Left renal pelvis (tissue), 4 donors: ENCODE measurements at places on chromosomes 7 and 10. TPM values are rescaled to one million over a fixed set of nuclear protein-coding genes. Genes with fewer than 3 reads are reported as not detected.

GRCh38 chr7:47661051-47661714, 79.3 kb upstream of the TNS3 start:
- no peak for DNase-seq

GRCh38 chr10:127527891-127528290, 21.2 kb upstream of the NPS start:
- no peak for DNase-seq

DNA sequence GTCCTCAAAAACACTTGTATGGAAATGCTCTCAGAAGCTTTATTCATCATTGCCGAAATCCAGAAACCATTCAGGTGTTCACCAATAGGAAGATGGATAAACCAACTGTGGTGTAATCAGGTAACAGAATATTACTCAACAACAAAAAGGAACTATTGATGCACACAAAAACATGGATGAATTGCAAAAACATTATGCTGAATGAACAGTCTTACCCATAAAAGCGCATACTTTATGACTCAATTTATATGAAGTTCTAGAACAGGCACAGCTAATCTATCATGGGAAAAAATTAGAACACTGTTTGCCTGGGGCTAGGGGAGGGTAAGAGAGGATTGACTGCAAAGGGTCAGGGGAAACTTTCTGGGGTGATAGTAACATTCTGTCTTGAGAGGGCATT, 26.9 kb upstream of the GSAP start:
- no peak for DNase-seq

DNA sequence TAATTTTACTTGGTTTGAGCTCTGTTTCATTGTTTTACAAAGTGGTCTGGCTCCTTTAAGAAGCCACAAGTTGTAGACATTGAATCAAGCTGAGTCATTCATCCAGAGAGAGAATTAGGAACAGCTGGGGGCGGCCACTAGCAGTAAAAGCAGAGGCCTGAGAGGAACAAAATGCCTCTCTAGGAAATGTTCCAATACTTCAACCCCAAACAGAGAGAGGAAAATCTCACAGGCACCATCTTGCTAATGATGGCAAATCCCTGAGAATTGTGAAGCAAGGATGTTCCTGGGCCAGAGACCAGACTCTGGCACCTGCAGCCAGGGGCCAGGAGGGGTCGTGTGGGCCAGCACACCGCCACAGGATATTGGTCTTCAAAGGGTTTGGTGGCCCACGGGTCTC, 26.5 kb upstream of the TRIL start:
- no peak for DNase-seq

The VSTM2A gene
- 5.5 TPM for polyA plus RNA-seq

- no peak for DNase-seq
Measured at GRCh38 chr7:33351709-33352108, 222.3 kb downstream of the BBS9 start.

GRCh38 chr7:23213755-23214154, 31.9 kb downstream of the NUP42 start:
- no peak for DNase-seq

The ENKUR gene
- 4.0 TPM for polyA plus RNA-seq

- DNase-seq: no peak
Measured at GRCh38 chr10:121309164-121309563, 289.1 kb downstream of the FGFR2 start.
